DMS153 (cell line): ENCODE measurements at places on chromosomes 12 and 14.

DNA sequence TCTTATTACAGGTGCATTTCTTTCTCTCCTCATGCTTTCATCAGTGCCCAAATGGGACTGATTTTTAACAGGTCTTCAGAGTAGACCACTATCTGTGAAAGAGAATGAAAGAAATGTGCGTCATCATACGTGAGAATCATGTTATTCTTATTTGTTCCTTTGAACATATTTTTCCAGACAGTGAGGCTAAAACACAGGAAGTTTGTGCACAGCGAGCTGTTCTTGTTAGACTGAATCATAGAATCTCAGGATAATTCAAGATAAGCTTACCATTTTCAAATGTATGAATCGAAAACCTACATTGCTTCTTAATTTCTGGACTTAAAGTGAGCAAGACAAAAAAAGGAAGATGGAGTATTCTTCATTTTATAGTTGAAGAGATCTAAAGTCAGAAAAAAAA, 383.1 kb downstream of the EGLN3 start:
- DNase-seq = no peak

- DNase-seq = no peak
These were observed 18.8 kb upstream of the STRAP start for GRCh38 chr12:15863372-15863771.

DNA sequence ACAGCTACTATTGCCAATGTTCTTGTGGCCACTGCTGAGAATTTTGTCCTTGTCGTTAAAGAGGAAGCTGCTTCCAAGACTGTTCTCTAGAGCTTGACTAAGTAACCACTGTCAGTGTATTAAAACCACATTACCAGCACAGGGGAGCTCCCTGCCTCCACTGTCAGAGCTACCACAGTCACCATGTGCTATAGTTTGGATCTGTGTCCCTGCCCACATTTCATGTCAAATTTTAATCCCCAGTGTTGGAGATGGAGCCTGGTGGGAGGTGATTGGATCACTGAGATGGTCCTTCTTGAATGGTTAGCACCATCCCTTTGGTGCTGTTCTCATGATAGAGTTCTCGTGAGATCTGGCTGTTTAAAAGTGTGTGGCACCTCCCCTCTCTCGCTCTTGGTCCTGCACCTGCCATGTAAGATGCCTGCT, 23.2 kb upstream of the RAP1B start:
- no peak for DNase-seq

DNA sequence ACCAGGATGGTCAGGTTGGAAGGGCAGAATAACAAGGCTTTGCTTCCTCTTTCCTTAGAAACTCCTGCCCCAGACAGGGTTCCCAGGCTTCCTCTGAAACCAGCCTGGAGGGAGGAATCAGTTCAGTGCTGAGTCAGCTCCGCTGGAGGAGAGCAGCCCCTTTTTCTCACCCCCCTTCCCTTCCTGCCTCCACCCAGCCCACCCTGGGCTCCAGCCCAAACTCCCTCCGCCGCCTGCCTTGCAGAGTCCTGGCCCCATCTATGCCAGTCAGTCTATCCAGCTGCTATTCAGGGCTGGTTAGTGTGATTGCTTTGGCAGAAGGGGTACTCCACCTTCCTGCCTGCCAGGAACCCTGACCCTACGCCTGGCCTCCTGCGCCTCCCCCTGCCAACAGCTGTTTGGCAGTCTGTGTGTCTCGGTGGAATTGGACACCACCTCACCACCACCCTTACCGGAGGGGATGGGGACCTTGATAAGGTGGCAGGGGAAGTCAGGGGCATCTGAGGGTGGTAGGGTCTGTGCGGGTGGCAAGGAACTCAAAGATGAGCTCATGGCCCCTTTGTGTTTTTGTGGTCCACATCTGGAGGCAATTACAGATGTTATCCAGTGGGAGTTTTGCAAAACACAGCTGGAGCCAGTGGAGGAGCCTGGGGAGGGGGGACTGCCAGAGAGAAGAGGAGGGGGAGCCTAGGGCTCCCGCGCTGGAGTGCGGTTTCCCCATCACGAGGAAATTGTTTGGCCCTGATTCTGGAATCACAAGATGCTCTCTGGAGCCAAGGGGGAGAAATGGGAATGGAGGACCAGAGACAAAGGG, 12.2 kb downstream of the MMP14 start:
- no peak for DNase-seq

DNA sequence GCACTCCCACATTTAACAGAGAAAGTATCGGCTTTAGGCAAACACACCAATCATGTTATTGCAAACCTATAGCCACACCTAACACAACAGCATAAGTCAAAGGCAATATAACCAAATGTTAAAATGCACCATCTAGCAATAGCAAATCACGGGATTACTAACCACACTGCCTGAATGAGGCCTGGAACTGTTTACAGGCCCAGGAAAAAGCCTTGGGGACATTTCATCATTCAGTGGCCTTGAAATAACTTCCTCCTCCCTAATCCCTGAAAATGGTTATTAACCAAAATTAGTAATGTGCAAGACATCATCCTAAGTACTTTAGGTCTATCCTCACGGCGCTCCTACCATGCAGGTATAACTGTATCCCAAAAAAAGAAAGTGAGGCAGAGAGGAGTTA, 2.3 kb downstream of the GALC start:
- no peak for DNase-seq

- DNase-seq = no peak
These were observed 37.5 kb upstream of the DAAM1 start for GRCh38 chr14:59150990-59151389.

DNA sequence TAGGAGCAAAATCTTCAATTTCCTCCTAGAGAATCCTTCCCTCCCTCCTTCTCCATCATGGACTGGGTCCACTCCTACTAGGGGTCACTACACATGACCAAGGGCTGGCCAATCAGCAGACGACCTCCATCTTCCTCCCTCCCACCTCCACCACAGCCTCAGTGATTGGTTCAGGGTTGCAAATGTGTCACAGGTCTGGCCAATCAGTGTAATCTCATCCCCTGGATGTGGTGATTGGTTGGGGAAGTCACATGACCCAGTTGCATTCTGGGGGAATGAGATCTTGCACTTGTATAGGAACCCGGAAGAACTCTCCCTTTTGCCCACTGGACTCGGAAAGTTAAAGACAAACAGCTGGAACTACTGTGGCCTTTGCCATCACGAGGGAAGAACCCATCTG, 169.2 kb downstream of the PIWIL1 start:
- DNase-seq = no peak

DNA sequence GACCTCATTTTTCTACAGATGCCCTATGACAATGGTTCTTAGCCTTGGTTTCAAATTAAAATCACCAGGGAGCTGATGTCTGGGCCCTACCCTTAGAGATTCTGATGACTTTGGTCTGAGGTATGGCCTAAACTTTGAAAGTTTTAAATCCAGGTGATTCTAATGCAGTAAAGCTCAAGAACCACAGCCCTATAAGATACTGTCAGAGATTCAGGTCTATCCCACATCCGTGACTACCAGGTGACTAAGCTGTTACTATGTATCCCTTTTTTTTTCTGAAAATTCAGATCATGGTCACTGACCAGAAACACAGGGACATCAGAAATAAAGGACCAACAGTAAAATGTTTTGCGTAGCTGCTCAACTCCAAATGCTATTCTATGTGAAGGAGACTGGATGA, 148.8 kb upstream of the BMP4 start:
- DNase-seq = no peak

DNA sequence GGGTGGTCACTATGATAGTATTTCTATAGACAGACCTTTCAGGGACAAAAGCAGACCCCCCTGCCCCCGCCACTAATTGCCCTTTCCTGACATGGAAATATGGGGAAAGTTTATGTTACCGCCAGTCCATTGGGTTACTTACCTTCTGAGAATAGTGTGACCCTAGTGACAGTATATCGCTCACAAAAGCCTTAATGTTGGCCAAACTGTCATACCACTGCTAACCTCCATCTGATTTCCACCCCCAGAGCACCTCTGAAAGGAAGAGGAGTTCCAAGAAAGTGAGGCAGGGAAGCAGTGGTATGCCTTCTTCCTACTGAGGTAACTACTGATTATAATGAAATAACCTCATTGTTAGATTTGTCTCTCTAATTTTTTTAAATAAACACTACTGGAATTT, 67.5 kb upstream of the CCDC91 start:
- no peak for DNase-seq

- no peak for DNase-seq
These were observed 36.3 kb upstream of the PPP1CC start for GRCh38 chr12:110778833-110779577.

DNA sequence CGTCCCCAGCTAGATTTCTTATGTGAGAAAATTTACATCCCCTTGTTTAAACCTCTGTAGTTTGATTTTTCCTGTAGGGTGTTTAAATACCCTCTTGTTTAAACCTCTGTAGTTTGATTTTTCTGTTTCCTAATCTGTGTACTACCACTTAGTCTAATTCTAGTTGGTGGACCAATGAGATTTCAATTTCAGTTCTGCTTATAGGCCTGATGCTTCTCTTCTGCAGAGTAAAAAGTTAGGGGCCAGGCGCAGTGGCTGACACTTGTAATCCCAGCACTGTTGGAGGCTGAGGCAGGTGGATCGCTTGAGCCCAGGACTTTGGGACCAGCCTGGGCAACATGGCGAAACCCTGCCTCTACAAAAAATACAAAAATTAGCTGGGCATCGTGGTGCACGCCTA, 11.5 kb downstream of the UBC start:
- DNase-seq = no peak

GRCh38 chr12:130613131-130613530, 103.0 kb downstream of the RIMBP2 start:
- DNase-seq = no peak

DNA sequence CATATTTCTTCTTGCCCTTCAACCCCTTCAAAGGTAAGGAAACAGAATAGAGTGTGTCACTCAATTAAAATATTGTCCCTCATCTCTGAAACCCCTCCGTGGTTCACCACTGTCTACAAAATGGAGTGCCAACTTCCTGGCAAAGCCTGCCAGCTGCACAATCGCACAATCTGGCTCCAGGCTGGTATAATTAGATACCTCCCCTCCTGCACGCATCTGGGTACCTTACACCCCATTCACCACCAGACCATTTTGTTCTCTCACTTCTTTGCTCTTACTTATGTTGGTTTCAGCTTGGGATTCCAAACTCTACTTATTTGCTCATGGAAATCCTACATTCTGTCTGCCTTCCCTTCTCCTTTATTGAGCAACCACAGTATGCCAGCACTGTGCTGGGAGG, 314.9 kb downstream of the NUAK1 start:
- no peak for DNase-seq

DNA sequence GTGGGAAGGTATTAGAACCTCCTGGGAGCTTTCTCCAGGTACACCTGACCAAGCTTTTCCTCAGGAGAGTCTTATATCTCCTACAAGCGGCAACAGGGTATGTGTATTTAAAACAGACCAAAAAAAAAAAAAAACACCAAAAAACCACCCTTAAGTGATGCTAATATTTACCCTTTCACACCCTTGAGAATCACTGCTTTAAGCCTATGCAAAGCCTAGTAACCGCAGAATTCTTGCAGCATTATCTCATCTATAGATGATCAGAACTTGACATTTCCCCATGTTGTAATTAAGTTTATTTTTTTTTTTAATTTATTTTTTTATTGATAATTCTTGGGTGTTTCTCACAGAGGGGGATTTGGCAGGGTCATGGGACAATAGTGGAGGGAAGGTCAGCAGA, 19.3 kb downstream of the ZNF641 start:
- DNase-seq = no peak

DNA sequence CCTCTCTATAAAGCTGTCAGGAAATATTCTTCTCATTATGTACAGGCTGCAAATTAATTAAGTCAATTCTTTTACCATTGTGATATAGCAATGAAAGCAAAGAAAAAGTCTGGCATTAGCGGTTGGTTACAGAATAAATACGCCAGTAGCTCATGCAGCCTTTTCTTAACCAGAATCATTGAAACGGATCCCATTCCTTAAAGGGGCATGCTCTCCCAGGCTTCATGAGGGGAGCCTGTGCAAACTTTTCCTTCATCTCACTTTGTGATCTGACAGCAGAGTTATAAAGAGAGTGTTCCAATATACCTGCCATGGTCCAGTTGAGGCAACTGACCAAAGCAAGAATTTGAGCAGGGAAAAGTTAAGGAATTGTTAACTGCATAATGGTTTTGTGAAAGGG, 337.7 kb downstream of the EMP1 start:
- DNase-seq = no peak

- no peak for DNase-seq
These were observed 2.8 kb upstream of the PELI2 start for GRCh38 chr14:56115334-56115870.

DNA sequence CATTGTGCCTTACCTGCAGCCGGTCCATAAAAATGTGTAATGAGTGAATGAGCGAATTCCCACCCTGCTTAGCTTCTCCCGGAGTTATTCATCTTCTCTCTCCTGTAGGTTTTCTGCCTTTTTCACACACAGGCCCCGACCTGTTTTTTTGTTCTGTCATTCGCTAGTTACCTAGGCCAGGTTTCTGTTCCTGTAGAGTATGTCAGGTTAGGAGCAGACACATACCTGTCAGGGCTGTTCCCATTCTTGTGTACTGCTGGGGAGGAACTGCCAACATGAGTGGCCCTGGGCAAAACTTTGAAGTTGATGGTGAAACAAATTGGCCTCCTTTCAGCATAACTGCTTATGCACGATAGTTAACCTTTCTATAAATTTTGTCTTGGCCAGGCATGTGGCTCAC, 140.1 kb downstream of the SYNE2 start:
- no peak for DNase-seq

GRCh38 chr12:109873653-109874052, 6.7 kb downstream of the GLTP start:
- no peak for DNase-seq

DNA sequence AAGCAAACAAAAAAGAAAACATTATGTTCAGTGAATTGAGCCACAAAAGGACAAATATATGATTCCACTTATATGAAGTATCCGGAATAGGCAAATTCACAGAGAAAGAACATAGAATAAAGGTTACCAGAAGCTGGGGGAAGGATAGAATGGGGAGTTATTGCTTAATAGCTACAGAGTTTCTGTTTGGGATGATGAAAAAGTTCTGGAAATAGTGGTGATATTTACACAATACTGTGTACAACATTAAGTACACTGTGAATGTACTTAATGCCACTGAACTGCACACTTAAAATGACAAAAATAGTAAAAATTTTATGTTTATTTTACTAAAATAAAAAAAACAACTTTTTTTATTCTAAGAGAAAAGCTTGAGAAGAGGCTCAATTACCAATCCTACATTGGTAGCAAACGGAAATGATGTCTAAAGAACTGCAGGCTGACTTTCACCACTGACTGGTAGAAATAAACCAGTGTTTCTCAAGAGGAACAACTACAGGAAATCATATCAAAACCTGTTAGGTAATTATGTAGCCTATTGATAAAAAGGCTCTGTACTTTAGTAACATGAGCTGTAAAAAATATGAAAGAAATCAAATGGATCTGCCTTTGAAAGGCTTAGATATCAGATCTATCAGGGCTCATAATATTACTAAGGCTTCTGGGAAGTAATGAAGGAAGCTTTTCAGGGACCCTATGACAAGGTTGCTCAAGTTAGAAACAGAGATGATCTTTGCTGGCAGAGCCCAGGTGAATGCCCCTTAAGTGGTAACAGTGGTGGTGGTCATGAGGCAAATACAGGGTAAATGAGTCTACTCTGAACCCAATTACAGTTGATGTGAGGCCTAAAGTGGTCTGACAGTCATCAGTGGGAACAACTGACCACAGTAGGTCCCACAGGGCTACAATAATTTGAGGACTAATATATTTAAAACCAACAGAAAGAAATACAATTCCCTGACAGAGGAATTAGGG, 41.3 kb downstream of the BAZ1A start:
- no peak for DNase-seq
